Activated gamma-delta T cell treated with anti-CD3 and anti-CD28 coated beads, Interleukin-2, amount 50 U/mL, for 16 hours (primary cell): ENCODE measurements at places on chromosomes 13 and 19.

- no peak for DNase-seq
Measured at GRCh38 chr13:106484537-106485193, 50.8 kb downstream of the EFNB2 start.

DNA sequence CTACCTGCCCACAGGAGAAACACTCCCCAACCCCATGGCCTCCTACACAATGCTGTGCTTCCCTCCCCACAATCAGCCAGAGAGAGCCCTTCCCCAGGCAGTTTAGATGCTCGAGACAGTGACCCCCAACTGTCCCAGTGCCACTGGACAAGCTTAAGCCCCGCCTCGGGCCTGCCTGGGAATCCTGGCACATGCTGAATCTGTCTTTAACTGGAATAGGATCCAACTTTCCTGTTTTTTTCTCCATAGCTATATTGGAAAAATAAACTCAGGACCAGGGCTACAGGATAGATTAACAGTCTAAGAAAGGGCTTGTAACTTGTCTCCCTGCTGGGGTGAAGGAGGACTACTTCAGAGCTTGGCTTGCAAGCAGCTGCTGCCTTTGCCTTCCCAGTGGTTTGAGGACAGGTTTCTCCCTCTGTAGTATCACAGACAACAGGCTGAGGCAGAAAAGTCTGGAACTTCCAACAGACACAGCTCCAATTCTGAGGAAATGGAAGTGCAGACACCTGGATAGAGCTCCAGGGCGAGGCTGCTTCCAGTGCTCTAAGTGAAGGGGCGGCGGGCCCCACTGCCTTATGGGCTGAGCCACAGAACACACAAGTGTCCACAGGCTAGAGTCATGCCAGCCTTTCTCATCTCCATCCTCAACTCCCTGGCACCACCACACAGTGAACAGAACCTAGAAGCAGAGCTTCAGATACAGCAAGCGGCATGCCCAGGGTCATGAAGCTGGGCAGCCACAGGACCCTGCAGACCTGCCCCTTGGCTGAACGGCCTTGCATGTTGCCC, 228.3 kb downstream of the TUBA3C start:
- no peak for DNase-seq

GRCh38 chr13:27504868-27505194, 54.5 kb upstream of the MTIF3 start:
- no peak for DNase-seq

- no peak for DNase-seq
Measured at GRCh38 chr13:95644601-95645052, at the start of gene DZIP1. Gene DZIP1 (minus strand): TSS chr13:95644706. CDS start chr13:95642029, 2,677 bp downstream.

- no peak for DNase-seq
Measured at GRCh38 chr13:54949735-54950134, 1921.1 kb downstream of the OLFM4 start.
